Vagina (tissue), 2 donors: ENCODE measurements at places on chromosomes 11 and 22.

- DNase-seq = no peak
These were observed 1.2 kb downstream of the SLC37A4 start for GRCh38 chr11:119029340-119030028.

- DNase-seq = no peak
These were observed 27.0 kb upstream of the MICAL2 start for GRCh38 chr11:12083380-12083779.

- no peak for DNase-seq
These were observed 679 bp downstream of the TUG1 start for GRCh38 chr22:30969532-30970355.

DNA sequence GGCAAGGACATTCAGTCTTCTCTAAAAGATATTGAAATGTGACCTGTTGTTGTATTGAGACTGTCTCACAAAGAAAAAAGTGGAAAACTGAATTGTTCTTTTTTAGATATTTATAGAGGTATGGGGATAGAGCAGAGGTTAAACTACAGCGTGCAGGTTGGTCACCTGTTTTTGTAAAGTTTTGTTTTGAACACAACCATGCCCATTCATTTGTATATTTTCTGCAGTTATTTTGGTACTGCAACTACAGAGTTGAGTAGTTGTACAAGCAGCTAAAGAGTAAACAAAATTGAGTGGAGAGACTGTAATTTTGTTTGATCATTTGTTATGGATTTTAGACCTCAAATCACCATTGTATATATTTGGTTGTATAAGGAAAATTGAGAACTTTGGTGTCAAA, 11.3 kb downstream of the EED start:
- no peak for DNase-seq

DNA sequence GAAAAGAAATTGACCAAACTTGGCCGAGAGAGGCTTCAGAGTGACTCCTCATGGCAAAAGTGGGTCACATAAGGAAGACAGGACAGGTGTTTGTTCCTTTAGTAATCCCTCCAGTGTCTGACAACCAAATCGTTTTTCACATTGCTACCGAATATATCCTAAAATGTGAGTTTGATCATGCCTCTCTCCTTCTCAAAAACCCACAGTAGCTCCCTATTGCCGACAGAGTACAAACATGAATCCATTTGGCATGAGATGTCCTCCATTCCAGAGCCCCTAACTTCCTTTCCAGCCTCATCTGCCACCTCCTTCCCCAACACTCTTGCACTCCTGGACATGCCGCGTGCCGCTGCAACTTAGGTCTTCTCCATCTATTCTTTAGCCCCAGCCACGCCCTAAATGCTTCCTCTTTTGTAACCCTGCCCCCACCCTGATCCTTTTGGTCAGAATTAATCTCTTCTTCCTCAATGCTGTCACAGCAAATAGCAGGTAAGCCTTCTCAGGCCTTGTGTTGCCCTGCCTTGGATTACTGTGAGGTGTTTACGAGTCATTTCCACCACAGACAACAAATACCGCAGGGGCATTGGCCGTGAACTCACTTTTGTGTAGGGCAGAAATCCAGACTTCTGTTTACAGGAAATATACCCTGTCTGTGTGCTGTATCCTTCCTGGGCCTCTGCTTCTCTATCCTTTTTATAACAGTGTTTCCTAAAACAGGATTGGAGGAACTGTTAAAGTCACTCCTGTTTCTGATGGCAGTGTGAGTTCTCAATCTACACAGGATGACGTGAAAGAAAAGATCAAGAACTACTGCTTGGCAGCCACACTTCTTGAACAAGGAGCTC, 66.0 kb upstream of the FTH1 start:
- no peak for DNase-seq

DNA sequence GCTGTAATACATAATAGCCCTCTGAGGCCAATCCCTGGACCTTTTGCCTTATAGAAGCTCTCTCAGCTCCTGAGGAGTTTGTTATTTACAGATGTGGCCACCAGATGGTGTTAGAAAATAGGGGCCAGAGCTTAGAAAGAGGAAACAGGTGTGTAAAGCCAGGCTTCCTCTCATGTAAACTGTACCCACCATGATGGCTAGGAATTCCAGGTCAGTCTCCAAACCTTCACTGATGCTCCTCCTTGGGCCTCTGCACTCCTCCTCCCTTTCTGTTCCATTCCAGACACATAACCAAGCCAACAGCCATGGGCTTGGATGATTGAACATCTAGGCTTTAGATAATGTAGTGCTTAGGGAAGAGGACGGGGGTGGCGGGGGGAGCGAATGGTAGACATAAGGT, 39.7 kb downstream of the USP35 start:
- no peak for DNase-seq

- DNase-seq = no peak
These were observed 92.9 kb downstream of the RPS6KA4 start for GRCh38 chr11:64451856-64452255.
